Right renal cortex interstitium (tissue), 3 donors: ENCODE measurements at places on chromosomes 6 and 20.

- DNase-seq, result no peak
These were observed 195.8 kb upstream of the FUT9 start for GRCh38 chr6:95819939-95820338.

DNA sequence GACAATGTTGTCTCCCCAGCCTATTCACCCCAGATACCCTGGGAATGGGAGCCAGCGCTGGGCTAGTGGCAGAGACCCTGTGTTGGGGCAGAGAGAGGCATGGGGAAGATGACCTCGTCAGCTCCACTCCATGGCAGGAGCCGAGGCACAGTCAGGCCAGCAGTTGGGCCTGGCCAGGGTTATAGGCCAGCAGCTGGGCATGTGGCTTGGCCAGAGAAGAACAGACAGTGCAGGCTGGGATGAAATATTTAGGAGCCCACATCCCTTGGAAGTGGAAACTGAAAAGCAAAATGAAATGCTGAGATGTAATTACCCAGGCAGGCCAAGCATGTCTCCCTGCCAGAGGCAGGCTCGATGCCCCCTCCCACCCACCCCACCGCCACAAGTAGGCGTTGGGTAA is 70.0 kb downstream of the GRM4 start:
- no peak for DNase-seq

- DNase-seq, result no peak
These were observed 838 bp downstream of the STMN3 start for GRCh38 chr20:63652192-63652980.

- no peak for DNase-seq
These were observed 200.5 kb downstream of the ARID1B start for GRCh38 chr6:156977527-156978291.

GRCh38 chr6:161300823-161301222 is 27.0 kb upstream of the AGPAT4 start:
- DNase-seq, result no peak

GRCh38 chr20:2756056-2756611 is 44.3 kb downstream of the CPXM1 start:
- no peak for DNase-seq

DNA sequence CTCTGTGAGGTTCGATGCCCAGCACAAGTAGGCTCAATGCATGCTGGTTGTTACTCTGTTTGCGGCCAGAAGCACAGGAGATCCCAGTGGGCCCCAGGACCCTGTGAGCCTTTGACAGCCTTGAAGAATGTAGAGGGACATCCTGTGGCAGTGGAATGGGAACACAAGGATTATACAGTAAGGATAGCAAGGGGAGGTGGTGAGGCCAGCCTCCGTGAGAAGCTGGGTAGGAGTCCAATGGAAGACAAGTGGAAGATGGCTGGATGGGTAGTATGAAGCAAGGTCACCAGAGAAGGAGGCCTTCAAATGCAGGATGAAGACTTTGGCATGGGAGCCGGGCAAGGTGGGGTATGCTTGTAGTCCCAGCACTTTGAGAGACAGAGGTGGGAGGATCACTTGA is 622.9 kb upstream of the CDH4 start:
- DNase-seq, result no peak

- DNase-seq, result no peak
These were observed 29.2 kb upstream of the EXOC2 start for GRCh38 chr6:722077-722524.

- DNase-seq, result no peak
These were observed 201.8 kb downstream of the ARID1B start for GRCh38 chr6:156978948-156979347.

DNA sequence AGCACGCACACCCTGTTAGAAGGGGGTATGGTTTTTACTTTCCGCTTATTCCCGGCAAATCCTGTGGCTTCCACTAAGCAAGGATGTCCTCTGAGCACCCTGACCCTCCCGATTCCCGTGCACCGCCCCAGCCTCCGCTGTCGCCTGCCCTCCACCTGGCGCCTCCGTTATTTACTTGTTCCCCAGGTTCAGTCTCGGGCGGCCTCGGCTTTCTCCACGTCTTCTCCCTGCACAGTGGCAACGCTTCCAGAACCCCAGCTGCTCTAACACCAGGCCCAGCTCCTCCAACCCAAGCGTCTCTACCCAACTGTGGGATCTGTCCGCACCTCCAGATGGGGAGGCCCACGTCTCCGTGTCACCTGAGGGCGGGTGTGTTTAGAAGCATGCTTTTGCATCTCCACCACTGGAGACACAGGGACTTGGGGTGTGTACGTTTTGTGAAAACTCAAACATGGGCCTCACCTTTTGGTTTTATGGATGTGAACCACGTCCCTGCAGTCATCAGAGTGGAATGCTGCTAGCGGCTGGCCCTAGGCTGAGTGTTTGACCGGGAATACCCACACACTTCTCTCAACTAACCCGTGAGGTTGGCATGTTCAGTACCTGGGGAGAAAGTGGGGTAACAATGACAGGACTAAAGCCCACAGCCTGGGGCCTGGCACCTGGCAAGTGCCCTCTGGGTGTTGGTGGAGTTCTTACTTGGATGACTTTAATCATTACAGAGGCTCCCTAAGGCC is 79.9 kb downstream of the THBS2 start:
- DNase-seq, result no peak

- DNase-seq, result no peak
These were observed 12.4 kb upstream of the HMGN3 start for GRCh38 chr6:79246891-79247290.
